Metanephros (tissue), 2 donors: ENCODE measurements at places on chromosomes 6 and 20. TPM values are rescaled to one million over a fixed set of nuclear protein-coding genes. Genes with fewer than 3 reads are reported as not detected.

The MATN4 gene
- total RNA-seq: 0.99 TPM

The IL17F gene
- not detected for total RNA-seq

The TPD52L1 gene
- 44.3 TPM for total RNA-seq

The CALHM5 gene
- 2.2 TPM for total RNA-seq

The NR2E1 gene
- not detected for total RNA-seq
